Stimulated activated CD4-positive, alpha-beta T cell treated with anti-CD3 and anti-CD28 coated beads, TNF-alpha, amount 100 ng/mL, for 1 hour (primary cell): ENCODE measurements at places on chromosomes 2 and 18.

DNA sequence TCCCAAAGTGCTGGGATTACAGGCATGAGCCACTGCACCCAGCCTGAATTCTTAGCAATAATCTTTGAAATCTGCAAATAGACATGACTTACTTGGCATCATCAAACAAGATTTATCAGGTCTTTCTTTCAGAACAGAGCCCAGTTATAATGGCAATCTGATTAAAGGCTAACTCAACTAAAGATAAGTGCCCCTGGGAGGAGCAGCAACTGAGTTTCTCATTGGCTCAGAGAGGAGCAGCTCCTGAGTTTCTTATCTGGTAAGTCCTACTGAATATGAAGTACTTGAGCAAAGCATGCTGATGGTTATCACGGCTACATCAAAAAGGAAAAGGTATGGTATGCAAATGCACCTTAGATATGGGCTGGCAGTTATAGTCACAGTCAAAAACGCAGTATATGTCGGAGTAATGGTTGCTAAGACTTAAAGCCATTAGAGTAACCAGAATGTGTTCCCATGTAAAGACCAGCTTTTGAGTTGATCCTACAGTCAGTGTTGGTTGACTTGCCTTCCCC is 15.0 kb upstream of the AP1S3 start:
- no peak for DNase-seq

GRCh38 chr2:107811411-107811810 is 15.3 kb upstream of the RGPD4 start:
- no peak for DNase-seq

GRCh38 chr2:12705742-12706141 is 11.0 kb upstream of the TRIB2 start:
- no peak for DNase-seq

- DNase-seq: no peak
These were observed 122.4 kb upstream of the SLC1A4 start for GRCh38 chr2:64866797-64867196.

DNA sequence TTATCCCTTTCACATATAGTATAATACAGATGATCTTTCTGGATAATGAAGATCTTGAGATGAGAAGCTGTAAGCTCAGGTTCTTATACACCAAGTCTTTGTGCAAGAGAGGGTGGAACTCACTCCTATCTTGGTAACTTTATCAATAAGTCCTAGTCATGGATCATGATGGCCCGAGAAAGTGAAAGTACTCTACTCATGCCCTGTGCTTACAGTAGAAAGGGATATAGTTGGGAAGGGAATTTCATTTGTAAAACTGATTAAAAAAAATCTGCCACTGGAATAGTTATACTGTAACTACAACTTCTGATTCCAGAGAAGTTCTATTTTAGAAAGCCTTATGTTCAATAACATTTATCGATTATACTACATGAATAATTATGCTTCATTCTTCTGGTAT is 51.8 kb downstream of the MYO3B start:
- DNase-seq: no peak

GRCh38 chr2:233289648-233290047 is 18.0 kb upstream of the SAG start:
- DNase-seq: no peak

DNA sequence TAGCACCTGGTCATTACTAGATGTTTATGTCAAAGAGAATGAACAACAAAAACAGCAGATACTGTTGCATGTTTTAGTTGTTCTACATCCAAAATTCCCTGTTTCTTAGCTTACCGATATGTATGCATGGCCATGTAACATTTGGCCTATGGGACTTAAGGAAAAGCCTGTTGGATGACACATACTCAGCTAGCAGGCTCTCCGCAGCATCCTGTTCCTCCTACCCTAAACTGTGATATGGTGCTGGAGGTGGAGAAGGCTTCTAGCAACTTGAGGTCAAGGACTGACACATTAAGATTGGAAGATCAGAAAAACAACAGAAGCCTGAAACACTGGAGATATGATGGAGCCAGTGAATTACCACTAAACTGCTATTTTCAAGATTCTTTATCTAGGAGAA is 537.8 kb downstream of the LRRTM4 start:
- DNase-seq: no peak

- no peak for DNase-seq
These were observed 145.1 kb upstream of the RMP24 start for GRCh38 chr18:35827275-35827902.

GRCh38 chr2:12721566-12722446 is 5.1 kb downstream of the TRIB2 start:
- no peak for DNase-seq

GRCh38 chr2:158600155-158600802 is 143.5 kb downstream of the PKP4 start:
- no peak for DNase-seq

DNA sequence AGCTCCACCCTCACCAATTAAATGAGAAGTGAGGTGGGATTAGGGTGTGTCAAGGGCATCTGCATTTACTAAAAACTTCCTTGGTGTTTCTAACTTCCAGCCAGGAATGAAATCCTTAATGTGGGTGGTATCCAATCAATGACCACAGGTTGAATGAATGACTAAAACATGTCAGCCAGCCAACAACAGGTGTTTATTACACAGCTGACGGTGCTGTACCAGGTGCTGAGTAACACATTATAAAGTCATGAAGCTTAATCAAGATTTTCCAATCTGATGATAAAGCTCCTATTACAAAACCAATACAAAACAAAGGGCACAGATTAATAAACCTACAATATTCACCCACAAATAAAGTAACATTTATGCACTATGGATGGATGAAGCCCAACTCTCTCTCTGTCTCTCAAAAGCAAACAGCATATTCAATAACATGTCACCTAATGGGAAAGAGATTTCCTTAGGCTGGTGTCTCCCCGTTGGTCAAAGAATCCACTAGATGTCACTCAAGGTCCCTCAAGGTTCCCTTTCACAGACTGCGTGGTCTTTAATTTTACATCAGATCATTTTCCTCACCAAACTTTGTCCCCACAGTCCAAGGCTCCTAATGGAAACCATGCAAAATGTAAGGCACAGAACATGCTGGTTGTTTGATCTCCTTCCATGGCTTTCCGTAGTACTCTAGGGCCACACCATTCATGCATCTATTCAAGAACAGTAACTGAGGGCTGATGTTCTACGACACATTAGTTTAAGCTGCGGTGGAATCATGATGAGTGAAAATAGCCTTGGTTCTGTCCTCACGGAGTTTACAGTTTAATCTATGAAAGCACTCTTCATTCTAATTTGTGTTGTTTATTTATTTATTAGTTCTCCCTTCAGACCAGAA is 6.4 kb upstream of the PTPN4 start:
- no peak for DNase-seq

GRCh38 chr18:23593720-23594119 is 7.4 kb upstream of the NPC1 start:
- no peak for DNase-seq

DNA sequence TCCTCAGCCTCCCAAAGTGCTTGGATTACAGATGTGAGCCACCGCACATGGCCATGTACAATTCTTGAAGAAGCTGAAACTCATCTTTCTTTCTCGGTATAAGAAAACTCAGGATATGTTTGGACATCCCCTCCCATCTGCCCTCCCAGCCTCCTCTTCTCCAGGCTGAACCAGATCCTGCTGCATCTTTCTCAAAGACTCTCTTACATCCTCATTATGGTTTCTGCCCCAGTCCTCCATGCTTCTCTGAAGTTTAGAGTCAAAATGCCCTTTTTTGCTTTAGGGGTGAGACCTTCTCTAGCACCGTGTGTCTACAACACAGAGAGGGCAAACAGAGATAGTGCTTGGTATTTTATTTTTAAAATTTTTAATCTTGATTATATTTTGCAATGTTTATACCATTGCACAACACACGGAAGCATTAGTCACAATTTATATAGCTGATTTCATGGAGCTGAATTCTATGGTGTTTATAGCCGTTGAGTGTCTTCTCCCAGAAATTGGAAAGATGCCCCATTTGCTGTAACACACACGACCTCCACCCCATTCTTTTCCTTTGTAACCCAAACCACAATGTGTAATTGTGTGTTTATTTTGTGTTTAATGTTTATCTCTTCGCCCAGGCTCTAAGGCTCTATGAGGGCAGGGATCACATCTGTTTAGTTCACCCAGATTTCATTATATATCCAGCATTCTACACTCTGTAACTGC is 206.0 kb upstream of the TNP1 start:
- DNase-seq: no peak

DNA sequence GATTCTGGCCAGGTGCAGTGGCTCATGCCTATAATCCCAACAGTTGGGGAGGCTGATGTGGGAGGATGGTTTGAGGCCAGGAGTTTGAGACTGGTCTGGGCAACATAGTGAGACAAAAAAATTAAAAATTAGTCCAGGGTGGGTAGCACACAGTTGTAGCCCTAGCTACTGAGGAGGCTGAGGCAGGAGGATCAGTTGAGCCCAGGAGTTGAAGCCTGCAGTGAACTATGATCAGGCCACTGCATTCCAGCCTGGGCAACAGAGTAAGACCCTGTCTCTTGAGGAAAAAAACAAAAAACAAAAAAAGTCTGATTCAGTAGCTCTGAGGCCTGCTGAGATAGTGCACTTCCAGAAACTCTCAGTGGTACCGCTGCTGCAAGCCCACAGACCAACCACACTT is 7.9 kb upstream of the TET3 start:
- no peak for DNase-seq

DNA sequence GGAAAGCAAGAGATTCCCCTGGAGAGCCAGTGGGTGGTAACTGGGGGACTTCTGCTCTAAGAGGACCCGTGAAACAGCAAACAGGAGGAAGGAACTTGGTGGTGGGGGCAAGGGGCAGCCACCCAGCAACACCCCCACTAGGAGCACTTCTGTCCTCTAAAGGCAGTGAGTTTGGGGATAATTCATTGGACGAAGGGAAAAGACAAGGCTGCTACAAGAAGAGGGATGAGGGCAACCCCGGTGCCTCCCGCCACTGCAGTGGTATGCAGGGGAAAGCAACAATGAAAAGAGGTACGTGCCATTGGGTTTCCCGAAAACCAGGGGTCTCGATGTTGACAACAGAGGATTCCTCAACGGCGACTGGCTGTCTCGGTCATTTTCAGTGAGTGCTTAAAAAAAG is 9.1 kb downstream of the RPL31 start:
- DNase-seq: no peak

- DNase-seq: no peak
These were observed 23.2 kb upstream of the CDKL4 start for GRCh38 chr2:39266916-39267434.

DNA sequence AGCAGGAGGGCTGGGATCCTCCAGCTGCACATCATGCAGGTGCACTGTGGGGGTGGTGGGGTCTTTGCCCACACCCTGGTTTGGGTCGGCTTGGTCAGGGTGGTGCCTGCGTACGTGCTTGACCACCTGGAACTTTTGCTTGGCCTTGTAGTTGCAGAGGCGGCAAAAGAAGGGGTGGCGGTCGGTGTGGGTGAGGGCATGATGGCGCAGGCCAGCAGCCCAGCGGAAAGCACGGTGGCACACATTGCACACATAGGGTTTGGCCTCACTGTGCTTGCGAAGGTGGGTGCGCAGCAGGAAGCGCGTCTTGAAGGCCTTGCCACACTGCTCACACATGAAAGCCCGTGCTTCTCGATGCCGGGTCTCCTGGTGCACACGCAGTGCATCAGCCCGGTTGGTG is 21.1 kb downstream of the ZNF142 start:
- DNase-seq: no peak

DNA sequence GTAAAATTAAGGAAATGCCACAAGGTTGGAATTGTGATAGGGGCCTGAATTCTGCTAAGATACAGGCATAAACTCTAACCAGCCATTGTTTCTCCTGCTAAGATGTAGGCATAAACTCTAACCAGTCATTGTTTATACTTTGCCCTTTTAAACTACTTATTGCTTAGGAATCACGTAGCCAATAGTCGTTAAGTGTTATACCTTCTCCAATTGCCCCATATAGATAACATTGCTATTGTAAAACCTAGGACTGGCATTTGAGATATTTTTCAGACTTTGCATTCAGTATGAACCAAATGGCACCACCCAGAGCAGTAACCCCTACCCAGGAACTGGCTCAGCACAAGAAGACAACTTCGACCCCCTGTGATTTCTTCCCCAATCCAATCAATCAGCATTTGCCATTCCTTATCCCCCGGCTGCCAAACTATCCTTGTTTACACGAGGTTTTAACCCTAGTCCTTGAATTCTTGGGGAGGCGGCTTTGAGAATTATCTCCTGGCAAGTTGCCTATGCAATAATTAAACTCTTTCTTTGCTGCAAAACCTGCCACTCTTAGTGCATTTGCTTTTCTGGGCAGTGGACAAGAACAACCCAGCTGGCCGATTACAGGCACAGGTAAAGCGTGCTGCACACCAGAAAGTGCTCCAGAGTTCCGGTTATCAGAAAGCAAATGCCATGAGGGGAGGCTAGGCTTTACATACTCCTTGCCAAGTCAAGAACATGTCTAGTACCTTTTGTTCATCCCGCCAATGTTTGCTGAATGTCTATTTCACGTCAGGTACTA is 167.6 kb downstream of the LAMA1 start:
- DNase-seq: no peak

GRCh38 chr2:126883666-126884040 is 15.0 kb upstream of the TEX51 start:
- no peak for DNase-seq

- DNase-seq: no peak
These were observed 105.1 kb upstream of the MSH2 start for GRCh38 chr2:47297767-47298425.

- DNase-seq: no peak
These were observed 74.7 kb downstream of the ITSN2 start for GRCh38 chr2:24285484-24286152.

GRCh38 chr18:7684966-7685365 is 117.8 kb downstream of the PTPRM start:
- DNase-seq: no peak

GRCh38 chr2:86671337-86671981 is 47.8 kb upstream of the RNF103 start:
- no peak for DNase-seq

GRCh38 chr18:79847606-79848293 is 50.0 kb downstream of the KCNG2 start:
- DNase-seq: no peak
